GM23248 (cell line): ENCODE measurements at places on chromosomes 6 and 20. TPM values are rescaled to one million over a fixed set of nuclear protein-coding genes. Genes with fewer than 3 reads are reported as not detected.

SDCBP2 gene
- 4.9 and 5.5 TPM in 2 replicates for total RNA-seq

SMIM8 gene
- 2.0 and 2.4 TPM in 2 replicates for total RNA-seq

GABRR1 gene
- total RNA-seq = not detected in 2 replicates

HSPA1L gene
- total RNA-seq = 1.3 and 1.7 TPM in 2 replicates

GRCh38 chr6:13253272-13253671 lies 75.1 kb downstream of the TBC1D7 start:
- peaks cover 5% of the 10 kb centered on the region for H3K27me3 ChIP-seq
- H3K27ac ChIP-seq = no peak overlapping the region
- H3K4me1 ChIP-seq = no peaks in the 10 kb centered on the region
- H3K4me3 ChIP-seq = no peak overlapping the region
- no peak for DNase-seq

DNA sequence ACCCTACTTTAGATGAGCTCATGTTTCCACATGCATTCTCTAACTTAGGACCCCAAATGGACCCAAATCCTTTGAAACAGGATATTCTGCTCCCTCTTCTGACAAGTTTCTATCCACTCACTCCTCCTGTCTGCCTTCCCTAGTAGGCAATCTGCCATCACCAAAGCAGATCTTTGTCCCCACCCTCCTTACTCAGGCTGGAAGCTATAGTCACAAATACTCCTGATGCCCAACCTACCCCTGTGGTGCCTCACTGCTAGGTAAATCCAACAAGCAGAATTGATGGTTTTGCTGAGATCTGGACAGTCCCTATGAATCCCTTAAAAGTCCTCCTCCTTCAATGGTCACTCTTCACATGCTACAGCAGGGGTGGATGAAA lies 21.7 kb downstream of the ELOVL5 start:
- no peaks in the 10 kb centered on the region for H3K36me3 ChIP-seq
- H3K4me3 ChIP-seq = peak overlapping the region; percentile 4; the same call in 1 of the 2 replicates
- peak overlapping the region; percentile 72 for H3K27ac ChIP-seq
- peaks cover 52% of the 10 kb centered on the region for H3K4me1 ChIP-seq
- H3K27me3 ChIP-seq = no peaks in the 10 kb centered on the region

DNA sequence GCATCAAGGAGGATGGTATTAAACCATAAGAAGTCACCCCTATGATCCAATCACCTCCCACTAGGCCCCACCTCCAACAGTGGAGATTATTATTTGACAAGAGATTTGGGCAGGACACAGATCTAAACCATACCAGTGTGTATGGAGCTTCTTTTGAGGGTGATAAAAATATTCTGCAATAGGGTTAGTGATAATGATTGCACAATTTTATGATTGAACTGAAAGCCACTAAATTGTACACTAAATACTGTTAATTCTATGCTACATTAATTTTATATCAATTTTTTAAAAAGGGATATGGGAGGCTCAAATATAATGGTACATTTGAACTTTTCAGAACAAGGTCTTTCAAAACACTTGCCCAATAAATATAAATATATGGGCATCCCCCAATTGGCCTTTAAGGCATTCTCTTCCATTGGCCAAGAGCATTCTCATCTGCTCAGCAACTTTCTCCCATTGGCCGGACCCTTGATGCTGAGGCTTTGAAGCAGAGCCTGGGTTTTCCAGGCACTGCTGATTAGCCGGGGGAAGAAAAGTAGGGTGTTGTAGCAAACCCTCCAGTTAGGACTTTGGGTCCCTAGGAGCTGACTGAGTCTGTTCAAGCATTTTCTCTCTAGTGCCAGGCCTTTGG lies 209.9 kb downstream of the LRFN2 start:
- no peaks in the 10 kb centered on the region for H3K36me3 ChIP-seq
- DNase-seq = no peak
- no peaks in the 10 kb centered on the region for H3K27me3 ChIP-seq
- H3K4me1 ChIP-seq = no peaks in the 10 kb centered on the region

GRCh38 chr6:43268782-43269272 lies 25.5 kb downstream of the TTBK1 start:
- H3K27ac ChIP-seq = no peak overlapping the region
- peaks cover 14% of the 10 kb centered on the region for H3K27me3 ChIP-seq
- no peak overlapping the region for H3K4me3 ChIP-seq
- no peaks in the 10 kb centered on the region for H3K36me3 ChIP-seq

GRCh38 chr20:33551778-33552177 lies 61.9 kb downstream of the CBFA2T2 start:
- H3K27ac ChIP-seq = no peak overlapping the region
- H3K36me3 ChIP-seq = no peaks in the 10 kb centered on the region
- peaks cover 14% of the 10 kb centered on the region for H3K4me1 ChIP-seq

DNA sequence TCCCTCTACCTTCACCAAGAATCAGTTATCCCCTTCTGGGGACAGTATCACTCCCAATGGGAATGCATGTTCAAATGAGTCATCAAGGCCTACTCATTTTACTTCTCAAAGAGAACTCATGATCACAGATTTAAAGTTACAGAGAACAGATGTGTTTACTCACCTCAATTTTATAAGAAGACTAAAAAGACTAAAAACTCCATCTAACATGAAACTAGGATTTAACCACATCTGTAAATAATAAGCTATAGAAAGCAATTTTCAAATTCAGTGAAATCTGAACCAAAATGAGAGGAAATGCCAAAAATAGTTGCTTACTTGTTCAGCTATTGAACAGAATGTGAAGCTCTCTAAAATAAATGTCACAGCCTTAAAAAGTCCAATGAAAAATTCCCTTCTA lies 300.1 kb upstream of the KCNQ5 start:
- H3K4me3 ChIP-seq = no peak overlapping the region
- no peaks in the 10 kb centered on the region for H3K27me3 ChIP-seq
- H3K4me1 ChIP-seq = peaks cover 16% of the 10 kb centered on the region
- no peaks in the 10 kb centered on the region for H3K36me3 ChIP-seq
- H3K27ac ChIP-seq = 0 out of 2 replicates have a peak overlapping the region, but pooled peaks have one; percentile 16

DNA sequence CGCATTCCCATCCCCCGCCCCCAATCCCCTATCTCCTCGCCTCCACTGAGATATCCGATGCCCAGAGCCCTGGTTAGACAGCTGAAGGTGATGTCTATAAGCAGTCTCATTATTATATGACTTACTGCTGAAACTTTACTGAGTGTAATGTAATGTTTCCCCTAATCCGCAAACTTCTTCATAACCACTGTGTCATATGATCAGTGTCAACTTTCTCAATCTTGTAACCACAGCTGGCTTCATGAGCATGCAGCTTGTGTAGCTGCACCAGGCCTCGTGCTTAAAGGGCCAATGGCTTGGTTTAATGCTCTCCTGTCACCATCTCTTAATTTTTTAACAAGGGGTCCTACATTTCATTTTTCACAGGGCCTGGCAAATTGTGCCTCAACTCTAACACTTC lies 8.1 kb downstream of the ASIP start:
- H3K4me3 ChIP-seq = no peak overlapping the region
- H3K27ac ChIP-seq = no peak overlapping the region
- no peaks in the 10 kb centered on the region for H3K36me3 ChIP-seq
- H3K4me1 ChIP-seq = peaks cover 3% of the 10 kb centered on the region; the same call in 1 of the 2 replicates

- no peaks in the 10 kb centered on the region; the same call in 1 of the 2 replicates for H3K27me3 ChIP-seq
- no peak overlapping the region for H3K4me3 ChIP-seq
- no peaks in the 10 kb centered on the region for H3K36me3 ChIP-seq
- peak; percentile 14 for DNase-seq
These were observed 52.9 kb downstream of the EDN1 start for GRCh38 chr6:12343122-12343439.

DNA sequence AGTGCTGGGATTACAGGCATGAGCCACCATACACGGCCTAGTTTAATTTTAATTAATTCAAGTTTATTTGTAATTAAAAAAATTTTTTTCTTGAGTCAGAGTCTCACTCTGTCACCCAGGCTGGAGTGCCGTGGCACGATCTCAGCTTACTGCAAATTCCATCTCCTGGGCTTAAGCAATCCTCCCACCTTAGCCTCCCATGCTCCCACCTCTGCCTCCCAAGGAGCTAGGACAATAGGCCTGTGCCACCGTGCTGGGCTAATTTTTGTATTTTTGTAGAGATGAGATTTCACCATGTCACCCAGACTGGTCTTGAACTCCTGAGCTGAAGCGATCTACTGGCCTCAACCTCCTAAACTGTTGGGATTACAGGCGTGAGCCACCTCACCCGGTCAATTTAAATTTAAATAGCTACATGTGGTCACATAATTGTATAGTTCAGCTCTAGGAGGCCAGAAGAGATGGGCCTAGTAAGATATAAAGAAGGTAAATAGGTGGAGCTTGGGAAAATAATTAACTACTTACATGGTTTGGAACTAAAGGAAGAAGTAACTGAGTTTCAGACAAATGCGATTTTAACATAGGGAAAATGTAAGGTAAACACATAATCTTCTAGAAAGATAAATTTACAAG lies 220.0 kb upstream of the CITED2 start:
- no peaks in the 10 kb centered on the region for H3K27me3 ChIP-seq
- H3K4me3 ChIP-seq = no peak overlapping the region
- H3K27ac ChIP-seq = no peak overlapping the region
- DNase-seq = no peak
- H3K4me1 ChIP-seq = peaks cover 40% of the 10 kb centered on the region
